ENCODE measurements at places on chromosomes 7 and 10.

GRCh38 chr10:79393221-79393923 is 46.1 kb downstream of the PPIF start:
- no peak for DNase-seq

DNA sequence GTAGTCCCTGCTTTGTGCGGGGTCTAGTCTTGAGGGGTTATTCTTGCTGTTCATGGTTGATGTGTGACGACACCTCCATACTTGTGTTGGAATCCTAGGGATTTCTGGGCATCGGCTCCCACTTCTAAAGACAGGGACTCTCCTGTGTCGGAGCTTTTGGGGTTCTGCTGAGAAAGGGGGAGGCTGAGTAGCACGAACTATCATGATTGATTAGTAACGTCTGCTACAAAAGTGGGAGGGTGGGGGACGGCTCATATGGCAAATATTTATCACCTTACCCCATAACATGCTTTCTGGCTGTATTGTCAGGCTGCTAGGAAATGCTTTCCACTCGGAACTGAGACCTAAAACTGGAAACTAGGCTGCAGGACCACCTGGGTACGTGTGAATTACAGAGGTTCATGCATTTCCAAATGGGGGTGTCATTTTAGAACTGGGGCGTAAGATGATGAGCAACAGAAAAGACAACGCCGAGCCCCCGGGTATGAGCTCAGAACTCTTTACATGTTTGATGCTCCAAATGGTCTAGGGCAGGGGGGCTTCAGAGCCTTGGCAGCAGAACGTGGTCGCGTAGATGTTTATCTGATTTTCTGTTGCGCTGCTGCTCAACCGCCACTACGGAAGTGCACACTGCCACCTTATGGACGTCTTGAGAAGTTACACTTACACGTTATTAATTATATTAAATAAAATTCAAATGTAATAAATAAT is 15.1 kb upstream of the NME8 start:
- DNase-seq: peak; percentile 42

DNA sequence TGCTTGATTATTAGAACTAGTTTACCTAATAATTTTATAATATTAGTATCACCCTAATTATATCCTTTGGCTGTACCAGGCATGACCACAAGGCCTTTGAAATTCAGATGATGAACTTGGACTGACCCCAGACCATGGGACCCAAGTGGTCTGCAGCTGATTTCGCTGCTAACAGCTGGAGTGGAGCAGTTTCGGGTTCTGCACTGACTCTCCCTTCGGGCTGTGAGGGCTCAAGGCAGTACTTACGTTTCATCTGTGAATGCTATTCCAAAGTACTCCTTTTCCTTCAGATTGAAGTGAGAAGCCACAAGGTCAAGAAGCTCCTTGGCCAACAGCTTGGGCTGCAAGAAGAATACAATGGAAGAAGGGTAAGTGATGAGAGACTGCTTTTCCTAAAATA is 223.8 kb downstream of the PRPF18 start:
- no peak for DNase-seq

DNA sequence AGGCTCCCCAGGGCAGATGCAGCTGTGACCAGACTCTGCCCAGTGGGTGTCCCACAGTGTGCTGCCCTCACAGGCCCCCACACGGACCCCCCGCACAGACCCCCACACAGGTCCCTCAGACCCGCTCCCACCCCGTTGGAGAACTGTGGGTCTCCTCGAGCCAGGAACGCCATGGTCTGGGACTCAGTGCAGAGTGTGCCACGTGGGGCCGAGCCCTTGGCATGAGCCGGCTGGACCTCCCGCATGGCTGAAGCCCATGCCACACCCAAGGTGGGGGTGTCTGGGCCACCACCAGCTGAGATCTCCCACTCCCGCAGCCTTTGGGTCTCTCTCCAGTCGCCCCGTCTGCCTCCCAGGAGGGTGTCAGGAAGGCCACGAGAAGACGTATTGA is 34.3 kb downstream of the JAKMIP3 start:
- no peak for DNase-seq

- no peak for DNase-seq
Observed at GRCh38 chr10:1180836-1181235, 124.7 kb downstream of the WDR37 start.

All from SHP77 (cell line).